Coronary artery (tissue), 2 donors: ENCODE measurements at places on chromosomes 2 and 18.

DNA sequence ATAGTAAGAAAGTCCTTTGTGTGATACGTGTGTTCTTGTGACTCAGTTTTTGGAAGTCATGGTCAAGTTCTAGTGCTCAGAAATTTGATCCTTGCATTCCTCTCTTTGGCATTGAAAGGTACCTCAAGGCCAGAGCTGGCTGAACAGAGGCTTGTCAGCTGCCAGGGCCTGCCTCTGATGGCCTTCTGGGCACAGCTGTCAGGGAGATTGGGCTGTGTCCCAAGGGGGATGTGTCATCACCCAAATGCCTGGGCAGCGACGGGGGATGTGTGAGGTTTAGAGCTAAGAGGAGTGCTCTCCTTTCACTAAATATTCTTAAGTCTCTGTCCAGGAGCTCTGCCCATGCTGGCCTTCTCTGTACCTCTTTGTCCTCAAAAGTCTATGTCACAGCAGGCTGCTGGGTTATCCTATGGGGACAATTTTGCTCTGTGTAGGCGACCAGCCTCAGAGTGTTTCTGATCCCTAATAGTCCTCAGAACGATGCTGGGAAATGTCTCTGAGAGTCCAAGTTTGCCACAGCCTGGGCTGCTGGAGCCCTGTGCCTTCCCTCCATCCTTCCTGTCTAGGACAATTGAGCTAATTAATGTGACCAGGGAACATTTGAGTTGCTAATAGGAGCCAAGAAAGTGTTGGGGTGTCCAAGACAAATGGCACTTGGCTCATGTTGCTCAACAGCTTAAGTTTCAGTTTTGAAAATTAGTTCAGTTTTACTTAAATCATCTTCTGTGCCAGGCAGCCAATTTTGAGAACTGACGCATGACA is 115.4 kb upstream of the ZNF521 start:
- no peak for DNase-seq

- no peak for DNase-seq
These were observed 327.7 kb downstream of the TGIF1 start for GRCh38 chr18:3777719-3778118.

DNA sequence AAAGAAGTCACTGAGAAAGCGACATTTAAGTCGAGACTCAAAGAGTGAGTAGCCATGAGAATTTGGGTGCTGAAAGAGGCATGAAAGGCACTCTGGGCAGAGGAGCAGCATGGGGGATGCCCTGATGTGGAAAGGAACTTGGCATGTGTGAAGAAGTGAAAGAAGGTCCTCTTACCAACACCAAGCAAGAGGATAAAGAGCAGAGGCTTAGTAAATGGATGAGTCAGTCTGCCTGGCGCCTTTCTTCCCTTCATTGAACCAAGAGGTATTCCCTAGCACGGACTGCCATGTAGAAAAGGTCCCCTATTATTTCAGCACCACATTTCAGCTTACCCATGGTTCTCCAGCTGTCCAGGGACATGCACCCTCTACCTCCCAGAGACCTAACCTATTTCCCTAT is 221.1 kb upstream of the NRP2 start:
- no peak for DNase-seq

GRCh38 chr18:6004119-6004518 is 108.8 kb upstream of the TMEM200C start:
- no peak for DNase-seq

- no peak for DNase-seq
These were observed 1.1 kb upstream of the BOLL start for GRCh38 chr2:197786010-197786877.

DNA sequence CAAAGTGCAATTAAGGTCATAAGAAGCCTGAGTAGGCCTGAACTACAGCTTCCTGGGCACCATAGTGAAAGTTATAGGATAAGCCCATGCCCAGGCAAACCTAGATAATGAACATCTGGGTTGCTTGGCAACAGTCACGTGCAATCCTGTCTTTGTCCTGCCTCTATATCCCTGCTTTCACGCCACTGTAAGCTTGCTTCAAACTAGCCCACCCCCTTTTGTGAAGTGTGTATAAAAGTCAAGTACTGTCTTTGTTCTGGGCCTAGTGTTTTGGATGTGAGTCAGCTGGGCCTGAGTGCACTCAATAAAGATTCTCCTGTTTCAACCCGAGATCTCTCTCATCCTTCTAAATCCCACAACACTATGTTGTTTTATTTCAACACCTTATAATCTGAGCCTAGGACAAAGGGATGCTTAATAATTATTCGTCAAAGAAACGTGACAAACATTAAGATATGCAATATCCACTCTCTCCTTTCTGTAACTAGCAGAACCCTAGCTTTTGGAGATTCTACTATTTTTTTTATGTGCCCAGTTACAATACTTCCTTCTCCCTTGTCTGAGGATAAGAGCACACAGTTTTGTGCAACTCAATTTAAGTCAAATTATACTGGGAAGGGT is 927.8 kb downstream of the SUCLG1 start:
- DNase-seq: no peak

DNA sequence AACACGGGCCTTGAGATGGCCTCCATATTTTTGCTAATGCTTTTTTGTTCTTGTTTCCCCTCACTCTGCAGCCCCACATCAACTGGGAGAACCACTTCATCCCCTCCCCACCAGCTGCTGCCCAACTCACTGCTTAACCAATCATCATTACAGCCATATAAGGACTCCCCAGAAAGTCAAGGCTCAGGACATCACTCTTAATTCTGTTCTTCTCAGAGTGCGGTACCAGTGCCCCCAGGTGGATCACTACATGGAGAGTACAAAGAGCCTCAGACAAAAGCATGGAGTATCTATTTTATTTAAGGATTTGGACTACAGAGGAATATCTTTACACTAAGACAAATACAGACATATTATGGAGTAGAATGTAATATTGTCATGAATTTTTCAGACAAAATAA is 340.6 kb downstream of the PAX3 start:
- no peak for DNase-seq
